ENCODE measurements at places on chromosomes 16 and 17.

- DNase-seq, result no peak
These were observed 335.1 kb downstream of the CPPED1 start for GRCh38 chr16:12468552-12468951.

DNA sequence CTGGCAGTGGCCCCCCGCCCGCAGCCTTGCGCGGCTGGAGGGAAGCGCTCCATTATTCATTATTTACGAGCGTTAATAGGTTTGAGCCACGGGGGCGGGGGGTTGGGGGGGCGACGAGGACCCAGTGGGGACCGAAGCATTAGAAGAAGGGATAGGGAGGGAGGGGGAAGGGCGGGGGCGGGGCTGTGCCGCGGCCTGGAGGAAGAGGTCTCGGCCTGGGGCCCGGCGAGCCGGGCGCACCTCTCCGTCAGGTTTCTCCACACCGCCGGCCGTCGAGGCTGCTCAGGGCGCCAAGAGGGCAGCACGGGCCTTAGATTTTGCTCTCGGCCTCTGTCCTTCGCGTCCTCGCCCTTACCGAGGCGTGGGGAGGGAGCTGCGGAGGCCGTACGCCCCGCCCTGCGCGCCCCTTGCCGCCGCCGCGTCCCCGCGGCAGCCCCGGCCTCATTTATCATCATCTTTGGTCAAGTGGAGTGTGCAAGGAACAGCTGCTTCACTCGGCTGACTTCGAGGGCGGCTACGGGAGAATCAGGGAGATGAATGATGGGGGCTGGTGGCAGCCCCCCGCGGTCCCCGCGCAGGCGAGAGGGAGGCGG lies 54.2 kb downstream of the SREBF1 start:
- DNase-seq, result no peak

DNA sequence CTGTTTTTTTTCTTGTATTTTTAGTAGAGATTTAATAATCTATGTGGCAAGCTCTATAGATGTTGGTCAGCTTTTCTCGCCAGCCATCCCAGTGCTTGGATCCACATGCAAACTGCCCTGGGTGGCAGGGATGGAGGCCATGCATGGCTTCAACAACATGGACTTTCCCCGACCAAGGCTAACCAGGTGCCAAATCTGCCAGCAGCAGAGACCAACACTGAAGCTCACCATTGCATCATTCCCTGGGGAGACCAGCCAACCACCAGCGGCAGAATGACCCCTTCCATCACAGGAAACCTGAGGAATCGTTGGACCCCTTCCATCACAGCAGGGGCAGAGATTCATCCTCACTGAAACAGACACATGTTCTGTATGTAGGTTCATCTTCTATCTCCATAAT lies 27.7 kb upstream of the ERCC4 start:
- no peak for DNase-seq

DNA sequence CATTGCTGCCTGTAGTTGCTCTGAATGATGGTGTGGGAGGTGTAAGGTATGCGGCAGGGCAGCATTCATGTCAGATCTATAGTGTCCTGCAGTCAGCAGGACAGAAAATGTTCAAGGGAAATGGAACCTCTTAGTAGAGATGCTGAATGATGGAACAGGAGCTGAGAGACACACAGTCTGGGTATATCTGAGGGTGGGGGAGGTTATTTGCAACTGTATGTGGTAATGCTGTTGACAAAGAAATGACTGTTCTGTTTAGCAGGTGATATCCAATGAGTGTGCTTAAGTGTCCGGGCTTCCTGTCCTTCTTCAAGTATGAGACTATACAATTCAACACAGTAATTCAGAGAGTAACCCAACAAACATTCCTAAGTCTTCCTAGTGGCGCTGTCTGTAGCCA lies 46.6 kb downstream of the STH start:
- DNase-seq, result no peak

GRCh38 chr17:8066841-8067775 lies 20.4 kb downstream of the ALOX12B start:
- no peak for DNase-seq

DNA sequence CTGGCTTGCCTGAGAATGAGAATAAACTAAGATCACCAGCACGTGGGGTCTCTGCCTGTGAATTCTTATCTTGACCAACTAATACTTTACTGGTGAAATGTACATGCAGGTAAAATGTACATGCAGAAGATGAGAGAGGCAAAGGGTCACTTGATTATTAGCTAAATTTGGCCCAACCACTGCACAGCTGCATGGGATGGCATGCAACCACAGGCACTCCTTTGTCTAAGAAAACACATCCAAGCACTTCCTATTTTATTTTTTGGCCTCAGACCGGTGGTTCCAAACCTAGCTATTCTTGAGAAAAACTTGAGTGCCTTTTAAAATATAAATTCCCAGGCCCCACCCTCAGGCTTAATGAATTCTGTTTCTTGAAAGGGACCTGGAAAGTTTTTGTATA lies 77.9 kb downstream of the SYCE1L start:
- no peak for DNase-seq

DNA sequence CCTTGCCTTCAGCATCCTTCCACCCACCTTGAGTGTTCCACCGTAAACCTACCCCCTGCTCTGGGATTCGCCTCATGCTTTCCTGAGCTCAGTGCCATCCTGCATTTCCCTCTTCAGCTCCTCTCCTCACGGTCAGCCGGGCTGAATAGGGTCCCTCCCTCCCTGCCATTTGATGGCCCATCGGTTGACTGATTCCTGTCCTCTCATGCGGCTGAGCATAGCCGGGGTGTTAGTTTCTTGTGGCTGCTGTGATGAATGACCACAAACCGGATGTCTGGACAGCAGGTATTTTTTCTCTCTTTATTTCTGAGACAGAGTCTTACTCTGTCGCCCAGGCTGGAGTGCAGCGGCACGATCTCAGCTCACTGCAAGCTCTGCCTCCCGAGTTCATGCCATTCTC lies 44.1 kb upstream of the MGAT5B start:
- no peak for DNase-seq

GRCh38 chr17:45048795-45049563 lies 2.5 kb downstream of the DCAKD start:
- DNase-seq, result no peak

DNA sequence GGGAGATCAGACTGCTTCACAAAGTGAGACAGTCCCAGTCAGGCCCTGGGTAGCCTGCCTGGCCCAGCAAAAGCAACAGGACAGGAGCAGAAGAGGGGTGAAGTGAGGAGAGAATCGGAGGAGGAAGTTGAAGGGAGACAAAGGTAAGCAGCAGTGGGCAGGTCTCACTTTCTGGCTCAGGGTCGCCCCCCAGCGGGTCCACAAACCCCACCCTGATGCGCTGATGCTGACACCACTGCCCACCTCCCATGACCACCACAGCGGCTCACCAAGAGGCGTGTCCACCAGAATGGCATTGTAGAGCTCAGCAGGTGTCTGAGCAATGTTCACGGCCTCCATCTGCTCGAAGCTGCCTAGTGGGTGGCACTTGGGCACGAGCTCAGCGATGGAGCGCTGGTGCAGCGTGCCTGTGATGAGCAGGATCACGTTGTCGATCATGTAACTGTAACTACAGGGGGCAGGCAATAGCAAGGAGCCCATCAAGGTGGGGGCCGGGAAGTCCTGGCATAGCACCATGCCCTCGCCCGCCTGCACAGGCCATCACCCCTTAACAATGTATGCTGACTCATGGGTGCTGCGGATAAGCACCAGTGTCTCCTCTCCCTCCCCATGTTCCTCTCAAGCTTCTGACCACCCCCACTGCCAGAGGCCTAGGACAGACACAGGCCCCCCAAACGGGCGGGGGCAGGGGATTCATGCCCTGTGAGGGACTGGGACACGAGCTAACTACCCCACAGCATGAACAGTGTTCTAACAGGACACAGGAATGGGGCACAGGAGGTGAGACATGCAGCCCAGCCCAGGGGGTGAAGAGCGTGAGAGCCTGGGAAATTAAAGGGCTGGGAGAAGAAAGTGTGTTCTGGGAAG lies 13.6 kb downstream of the HSD11B2 start:
- DNase-seq, result no peak

- no peak for DNase-seq
These were observed 5.3 kb upstream of the CAVIN1 start for GRCh38 chr17:42428141-42428944.

DNA sequence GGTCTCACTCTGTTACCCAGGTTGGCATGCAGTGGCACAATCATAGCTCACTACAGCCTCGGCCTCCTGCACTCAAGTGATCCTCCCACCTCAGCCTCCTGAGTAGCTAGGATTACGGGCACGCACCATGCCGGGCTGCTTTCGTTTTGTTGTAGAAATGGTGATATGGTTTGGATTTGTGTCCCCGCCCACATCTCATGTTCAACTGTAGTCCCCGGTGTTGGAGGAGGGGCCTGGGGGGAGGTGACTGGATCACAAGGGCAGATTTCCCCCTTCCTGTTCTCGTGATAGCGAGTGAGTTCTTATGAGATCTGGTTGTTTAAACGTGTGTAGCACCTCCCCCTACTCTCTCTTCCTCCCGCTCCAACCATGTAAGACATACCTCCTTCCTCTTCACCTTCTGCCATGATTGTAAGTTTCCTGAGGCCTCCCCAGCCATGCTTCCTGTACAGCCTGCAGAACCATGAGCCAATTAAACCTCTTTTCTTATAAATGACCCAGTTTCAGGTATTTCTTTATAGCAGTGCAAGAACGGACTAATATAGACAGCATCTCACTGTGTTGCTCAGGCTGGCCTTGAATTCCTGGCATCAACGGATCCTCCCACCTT lies 6.0 kb downstream of the PDZD9 start:
- DNase-seq, result no peak

- no peak for DNase-seq
These were observed 5.9 kb downstream of the KRT31 start for GRCh38 chr17:41391535-41391934.

- DNase-seq, result no peak
These were observed 4.2 kb downstream of the PITPNA start for GRCh38 chr17:1558401-1558800.

- no peak for DNase-seq
These were observed 12.4 kb downstream of the CCDC47 start for GRCh38 chr17:63760771-63761539.

DNA sequence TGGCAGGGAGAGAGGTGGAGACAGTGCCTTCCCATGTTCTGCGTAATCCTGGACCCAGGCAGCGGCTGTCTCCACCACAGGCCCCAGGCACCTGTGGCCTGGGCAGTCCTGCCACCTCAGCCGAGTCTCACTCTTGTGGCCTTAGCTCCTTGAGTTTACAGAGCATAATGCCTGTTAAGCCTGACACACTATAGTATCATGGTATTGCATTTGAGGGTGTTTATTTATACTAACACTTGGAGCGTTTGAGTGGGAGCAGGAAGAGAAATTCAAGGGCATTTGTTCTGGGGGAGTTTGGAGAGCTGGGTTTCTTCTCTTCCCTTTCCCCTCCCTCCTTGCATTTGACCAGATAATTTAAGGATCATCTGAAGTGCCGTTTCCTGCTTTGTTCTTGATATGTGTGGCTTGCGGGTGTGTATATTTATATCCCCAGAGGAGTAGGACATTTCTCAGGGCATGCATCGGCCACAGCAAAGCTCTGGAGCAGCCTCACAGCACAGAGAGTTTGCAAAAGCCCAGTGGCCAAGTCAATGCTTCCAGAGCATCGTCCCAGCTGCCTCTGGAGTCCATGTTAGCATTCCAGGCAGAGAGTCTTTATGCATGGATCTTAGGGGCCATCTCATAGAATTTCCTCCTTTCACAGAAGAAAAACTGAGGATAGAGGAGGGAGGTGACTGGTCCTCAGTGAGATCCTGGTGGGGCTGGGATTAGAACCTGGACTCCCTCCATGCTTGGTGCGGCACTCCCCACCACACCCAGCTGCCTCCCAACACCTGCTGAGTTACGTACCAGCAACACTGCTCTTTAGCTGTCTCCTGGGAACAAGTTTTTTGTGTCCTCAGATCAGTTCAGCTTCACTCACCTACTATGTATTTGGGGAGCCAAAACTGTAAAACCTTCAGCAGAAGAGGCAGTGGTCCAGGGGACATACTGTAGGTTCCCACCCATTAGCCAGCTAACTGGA lies 222.8 kb downstream of the CCDC182 start:
- DNase-seq, result no peak

- DNase-seq, result no peak
These were observed 4.4 kb downstream of the CDC27 start for GRCh38 chr17:47184681-47185080.

GRCh38 chr17:6643451-6644125 lies 2.7 kb downstream of the TXNDC17 start:
- DNase-seq, result no peak

- DNase-seq, result no peak
These were observed 46.4 kb downstream of the SLFN5 start for GRCh38 chr17:35289222-35289621.

DNA sequence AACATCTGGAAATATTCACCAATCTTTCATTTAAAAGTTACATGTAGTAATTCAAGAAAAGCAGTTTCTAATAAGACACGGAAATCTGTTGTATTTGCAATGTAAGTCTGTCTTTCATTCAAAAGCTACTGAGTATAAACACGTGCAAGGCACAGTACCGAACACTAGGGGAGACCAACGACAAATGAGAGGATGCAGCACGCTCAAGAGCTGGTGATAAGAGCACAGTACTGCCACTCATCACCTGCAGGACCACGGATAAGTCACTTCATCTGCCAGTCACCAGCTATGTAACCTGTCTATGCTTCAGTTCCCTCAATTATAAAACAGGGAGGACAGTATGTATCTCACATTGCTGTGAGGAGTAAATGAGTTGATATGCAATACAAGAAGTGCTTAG lies 67.1 kb downstream of the CLEC18A start:
- DNase-seq, result no peak

DNA sequence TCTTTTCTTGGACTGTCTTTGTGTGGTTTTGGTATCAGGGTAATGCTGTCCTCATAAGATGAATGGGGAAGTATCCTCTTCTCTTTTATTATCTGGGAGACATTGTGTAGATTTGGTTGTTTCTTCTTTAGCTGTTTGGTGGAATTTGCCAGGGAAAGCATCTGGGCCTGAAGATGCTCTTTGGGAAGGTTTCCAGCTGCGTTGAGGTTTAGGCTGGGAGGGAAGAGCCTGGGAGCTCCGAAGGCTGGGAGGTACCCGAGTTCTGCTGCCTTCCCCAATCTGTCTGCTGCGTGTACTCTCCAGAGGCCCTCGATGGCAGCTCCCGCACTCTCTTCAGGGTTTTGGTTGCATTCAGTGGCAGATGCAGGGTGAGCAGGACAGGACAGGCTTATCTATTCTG lies 25.6 kb upstream of the CRISPLD2 start:
- DNase-seq, result no peak

DNA sequence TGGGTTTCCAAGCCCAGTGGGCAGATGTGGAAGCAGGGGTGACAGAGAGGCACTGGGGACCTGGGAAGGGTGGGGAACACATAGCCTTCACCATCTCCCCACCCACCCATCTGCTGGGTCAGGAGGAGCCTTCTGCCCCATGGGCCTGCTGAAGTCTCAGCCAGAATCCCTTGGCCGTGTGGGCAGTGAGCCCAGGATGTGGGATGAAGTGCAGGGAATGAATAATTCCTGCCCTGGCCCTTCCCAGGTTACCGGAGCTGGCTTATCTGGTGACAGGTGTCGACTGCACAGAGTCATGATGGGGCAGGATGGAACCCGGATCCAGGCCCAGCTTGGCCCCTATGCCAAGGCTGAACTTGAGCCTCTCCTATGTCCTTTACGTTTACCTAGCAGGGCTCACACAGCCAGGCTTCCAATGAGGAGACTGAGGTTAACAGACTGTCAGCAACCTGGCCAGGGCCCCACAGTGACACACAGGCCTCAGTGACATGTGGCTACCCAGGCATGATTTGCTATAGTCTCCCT lies 17.5 kb downstream of the ATP2A3 start:
- DNase-seq, result no peak

Data from SIG-M5 (cell line).